Stimulated activated CD4-positive, alpha-beta T cell treated with anti-CD3 and anti-CD28 coated beads, TNF-alpha, amount 100 ng/mL, for 1 hour (primary cell): ENCODE measurements at places on chromosomes 6 and 20.

DNA sequence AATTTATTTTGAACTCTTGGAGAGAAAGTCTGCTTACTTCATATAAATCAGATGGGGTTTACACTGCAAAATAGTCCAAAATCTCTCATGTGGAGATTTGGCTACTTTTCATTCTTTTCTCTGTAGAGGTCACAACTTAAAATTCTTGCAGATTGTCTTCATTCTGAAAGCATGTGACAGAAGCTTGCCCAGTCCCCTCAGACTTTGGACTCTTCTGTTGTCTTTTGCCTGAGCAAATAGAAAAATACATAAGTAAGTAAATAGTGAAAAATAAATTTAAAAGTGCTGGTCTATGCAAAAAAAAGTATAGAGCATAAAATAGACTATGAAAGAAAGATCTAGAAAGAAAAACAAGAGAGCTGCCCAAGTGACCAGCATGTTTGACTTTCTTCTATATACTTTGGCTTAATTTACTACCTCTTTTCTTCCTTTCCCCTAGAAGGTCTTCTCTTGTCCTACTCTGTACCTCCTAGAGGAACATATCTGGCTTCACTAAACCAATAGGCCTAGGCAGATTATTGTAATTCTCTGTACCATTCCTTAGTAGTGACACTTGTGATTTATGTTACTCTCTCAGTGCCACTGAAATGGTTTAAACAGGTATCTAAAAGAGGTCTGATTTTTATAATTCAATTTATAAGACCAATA lies 260.9 kb downstream of the TENT5A start:
- no peak for DNase-seq

GRCh38 chr20:54139188-54139587 lies 34.6 kb downstream of the CYP24A1 start:
- no peak for DNase-seq

GRCh38 chr20:10059006-10059405 lies 24.2 kb downstream of the ANKEF1 start:
- no peak for DNase-seq

GRCh38 chr6:34447910-34448309 lies 18.0 kb upstream of the PACSIN1 start:
- DNase-seq: no peak

DNA sequence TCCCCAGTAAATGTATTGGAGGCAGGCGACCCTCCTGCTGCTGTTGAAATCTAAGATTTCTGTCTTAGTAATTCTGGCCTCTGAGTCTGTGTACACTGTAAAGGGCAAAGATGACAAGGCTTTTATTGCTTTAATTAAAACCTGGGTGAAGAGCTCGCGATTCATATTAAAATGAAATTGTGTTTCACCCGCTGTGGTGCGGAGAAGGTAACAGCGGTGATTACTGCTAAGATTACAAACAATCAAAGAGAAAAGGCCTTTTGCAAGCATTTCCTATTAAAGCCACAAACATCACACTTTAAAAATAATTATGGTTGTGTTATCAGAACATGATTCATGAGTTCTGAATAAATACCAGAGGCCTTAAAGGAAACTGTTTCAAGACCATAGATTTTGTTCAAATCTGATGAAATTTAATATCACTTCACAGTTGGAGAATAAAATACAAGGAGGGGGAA lies 69.3 kb downstream of the TOX2 start:
- DNase-seq: no peak

- DNase-seq: no peak
Observed at GRCh38 chr6:15897063-15897876, 231.6 kb upstream of the MYLIP start.

GRCh38 chr6:9233226-9233625 lies 797.9 kb upstream of the SLC35B3 start:
- DNase-seq: no peak

- DNase-seq: no peak
Observed at GRCh38 chr6:37920667-37921066, 101.1 kb downstream of the ZFAND3 start.

GRCh38 chr6:25053875-25054371 lies 118.2 kb upstream of the RIPOR2 start:
- no peak for DNase-seq

DNA sequence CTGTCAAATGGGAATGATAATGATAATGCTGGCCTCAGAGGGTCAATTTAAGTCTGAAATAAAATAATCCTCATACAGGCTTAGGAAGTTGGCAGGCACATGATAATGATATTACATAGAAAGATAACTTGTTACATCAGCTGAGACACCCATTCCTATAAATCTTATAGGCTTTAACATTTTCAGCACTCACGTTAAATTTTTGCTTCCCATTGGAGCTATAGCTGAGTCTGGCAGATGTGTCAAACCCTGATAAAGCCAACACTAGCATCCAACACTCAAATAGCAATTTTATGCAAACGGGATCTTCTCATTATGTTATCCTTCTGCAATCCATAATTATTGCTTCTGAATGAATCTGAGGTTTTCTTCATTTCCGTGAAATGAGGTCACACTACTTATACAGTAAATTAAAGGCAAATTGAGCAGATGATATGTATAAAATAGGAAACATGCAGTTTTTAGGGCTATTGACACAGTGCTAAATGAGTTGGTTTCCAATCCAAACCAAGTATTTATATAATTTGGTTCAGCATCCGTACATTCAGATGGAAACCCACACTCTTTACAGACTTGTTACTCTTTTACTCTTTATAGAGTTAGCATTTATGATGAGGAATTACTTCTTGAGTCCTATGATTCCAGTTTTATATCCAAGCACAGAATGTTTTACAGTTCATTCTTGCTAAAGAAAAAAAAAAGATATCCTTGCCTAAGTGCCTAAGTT lies 481.6 kb downstream of the BTBD3 start:
- no peak for DNase-seq

- DNase-seq: no peak
Observed at GRCh38 chr20:20930500-20930899, 175.7 kb downstream of the LINC00237 start.

DNA sequence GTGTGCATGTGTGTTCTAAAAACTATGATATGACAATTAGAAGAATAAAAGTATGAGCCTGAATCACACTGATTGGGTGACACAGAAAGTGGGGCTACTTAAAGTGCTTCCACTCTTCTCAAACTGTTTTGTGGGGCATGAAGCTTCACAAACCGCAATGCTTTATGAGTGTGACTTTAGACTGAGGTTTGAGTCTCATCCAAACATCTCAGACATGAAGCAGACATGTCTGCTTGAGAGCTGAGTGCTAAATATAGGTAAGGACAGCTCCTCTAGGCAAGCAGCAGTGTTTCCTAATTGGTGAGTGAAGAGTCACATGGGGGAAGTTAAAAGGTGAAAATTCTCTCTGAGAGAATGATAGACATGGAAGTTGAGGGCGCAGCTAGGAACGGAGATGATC lies 726.9 kb upstream of the CITED2 start:
- no peak for DNase-seq

- DNase-seq: no peak
Observed at GRCh38 chr6:110287462-110288341, 70.4 kb downstream of the METTL24 start.

DNA sequence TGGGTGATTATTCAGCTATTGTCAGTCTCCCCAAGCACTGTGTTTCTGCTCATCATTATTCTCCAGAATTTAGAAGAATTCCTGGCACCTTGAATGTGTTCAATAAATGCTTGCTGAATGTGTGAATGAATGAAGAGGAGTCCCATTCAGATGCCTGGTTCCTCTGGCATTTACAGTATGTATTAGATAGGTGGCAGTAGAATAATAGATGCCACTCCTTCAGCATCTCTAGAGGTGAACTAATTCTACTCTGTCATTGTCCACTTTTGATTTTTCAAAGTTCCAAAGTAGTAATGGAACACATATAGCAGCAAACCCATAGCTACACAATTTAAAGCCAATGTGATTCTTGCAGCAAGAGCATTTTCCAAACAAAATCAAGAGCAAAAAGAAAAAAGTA lies 118.9 kb upstream of the CEP162 start:
- DNase-seq: no peak

DNA sequence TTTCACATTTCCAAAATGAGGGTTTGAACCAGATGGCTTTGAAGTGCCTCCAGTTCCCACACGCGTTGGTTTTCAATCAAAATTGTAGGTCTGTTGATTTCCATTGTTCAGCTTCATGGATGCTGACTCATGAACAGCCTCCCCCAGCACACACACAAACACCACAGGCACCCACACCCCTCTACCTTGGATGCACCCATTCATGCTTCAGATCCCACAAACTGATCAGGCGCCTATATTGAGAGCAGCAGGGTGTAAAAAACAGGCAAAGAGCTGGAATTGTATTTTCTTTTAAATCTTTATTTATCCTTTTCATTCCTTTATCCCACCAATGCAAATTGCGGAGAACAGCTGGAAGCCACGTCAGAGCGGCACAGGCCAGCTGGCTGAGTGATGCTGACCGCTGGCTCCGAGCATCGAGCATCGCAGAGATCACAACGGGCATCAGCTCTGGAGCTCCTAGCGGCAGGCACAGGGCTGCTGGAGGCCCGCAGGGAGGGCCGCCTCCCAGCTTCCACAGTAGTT lies 29.3 kb upstream of the TBC1D7 start:
- no peak for DNase-seq

GRCh38 chr6:144415014-144415413 lies 129.9 kb downstream of the UTRN start:
- DNase-seq: no peak

- DNase-seq: no peak
Observed at GRCh38 chr6:111741177-111741952, 131.9 kb downstream of the FYN start.

DNA sequence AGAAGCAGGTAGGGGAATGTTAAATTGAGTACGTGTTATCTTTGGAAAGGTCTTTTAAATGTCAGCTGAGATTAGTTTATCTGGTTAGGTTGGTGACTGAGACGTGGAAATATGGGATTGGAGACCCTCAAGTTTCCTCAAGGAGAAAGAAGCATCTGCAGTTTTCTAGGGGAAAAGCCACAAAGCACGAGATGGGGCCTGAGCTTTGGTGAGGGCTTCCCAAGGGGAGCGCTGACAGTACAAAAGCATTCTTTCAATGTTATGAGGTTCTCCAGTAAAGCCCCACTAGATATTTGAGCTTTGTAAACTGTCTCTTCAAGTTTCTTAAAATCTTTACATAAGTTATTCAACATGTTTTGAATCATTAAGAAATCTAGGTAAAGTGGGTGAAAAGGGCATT lies 19.6 kb upstream of the HS3ST5 start:
- DNase-seq: no peak

DNA sequence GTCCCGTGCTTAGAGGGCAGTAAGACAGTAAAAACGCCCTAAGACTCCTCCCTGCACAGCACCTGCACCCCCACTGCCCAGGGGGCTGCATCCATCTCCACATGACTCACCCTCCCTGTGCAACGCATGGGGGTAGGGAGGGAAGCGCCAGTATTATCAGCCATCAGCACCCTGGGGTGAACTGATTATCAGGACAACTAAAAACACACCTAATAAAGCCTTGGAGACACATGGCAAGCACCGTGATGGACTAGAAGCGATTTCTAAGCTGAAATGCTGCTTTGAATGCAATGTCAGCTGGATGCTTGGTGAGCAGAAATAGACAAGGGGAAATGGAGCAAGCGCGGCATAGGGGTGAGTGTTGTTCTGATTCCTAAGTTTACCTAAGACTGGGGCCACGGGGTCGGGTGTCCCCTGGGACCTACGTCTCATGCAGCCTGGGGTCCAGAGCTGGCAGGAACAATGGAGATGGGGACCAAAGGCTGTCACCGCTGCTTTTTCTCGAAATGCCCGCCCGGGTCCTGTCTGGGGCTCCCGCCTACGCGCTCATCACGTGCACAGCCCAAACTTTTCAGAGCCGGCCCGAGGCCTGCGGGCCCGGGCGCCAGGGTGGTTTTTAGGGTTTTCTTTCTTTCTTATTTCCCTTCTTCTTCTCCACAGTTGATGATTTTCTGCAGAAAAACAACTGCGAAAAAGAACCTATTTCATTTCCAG lies 702 bp upstream of the TNFAIP3 start:
- no peak for DNase-seq

DNA sequence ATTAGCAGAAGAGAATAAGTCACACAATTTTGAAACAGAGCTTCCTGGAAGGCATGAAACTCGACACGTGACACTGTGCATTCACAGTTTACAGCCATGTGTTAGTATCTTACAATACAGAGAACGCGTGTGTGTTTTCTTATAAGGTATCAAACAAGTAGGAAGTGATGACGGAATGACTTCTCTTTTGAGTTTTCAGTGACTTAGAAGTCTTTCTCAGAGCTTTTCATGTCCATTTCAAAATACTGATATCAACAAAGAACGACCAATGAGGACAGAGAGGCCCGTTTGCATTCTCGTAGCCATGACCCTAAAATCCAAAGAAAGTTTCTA lies 36.6 kb upstream of the DUSP22 start:
- DNase-seq: no peak

DNA sequence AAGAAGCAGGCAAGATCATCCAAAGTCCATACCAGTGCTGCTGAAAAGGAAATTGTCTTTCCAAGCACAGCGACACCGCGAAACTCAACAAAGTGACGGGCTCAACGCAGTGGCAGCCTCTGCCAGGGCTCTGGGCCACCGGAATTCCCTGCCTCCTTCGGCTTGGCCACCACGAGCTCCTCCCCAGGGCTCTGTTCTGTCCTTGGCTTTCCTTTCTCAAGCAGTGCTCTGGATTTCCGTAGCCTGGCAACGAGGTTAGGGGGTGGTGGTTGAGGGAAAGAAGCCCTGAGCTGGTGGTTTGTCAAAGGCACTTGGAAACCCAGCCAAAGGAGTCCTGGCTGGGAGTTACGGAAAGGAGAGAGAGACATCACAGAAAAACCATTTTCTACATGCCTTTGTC lies 31.2 kb downstream of the PRR18 start:
- DNase-seq: no peak

GRCh38 chr6:131789219-131789618 lies 18.6 kb upstream of the ENPP1 start:
- no peak for DNase-seq

GRCh38 chr6:133504761-133505160 lies 263.6 kb downstream of the EYA4 start:
- no peak for DNase-seq

- DNase-seq: no peak
Observed at GRCh38 chr6:129882510-129883023, 21.5 kb upstream of the TMEM244 start.

GRCh38 chr6:144310765-144311164 lies 25.6 kb downstream of the UTRN start:
- no peak for DNase-seq
